ENCODE measurements at places on chromosomes 16 and 17.
A peak's percentile ranks its signal among the peaks of the same experiment; 100 is the strongest.

- no peak for DNase-seq
These were observed 65.9 kb downstream of the DNAH3 start for GRCh38 chr16:21084631-21085225.

- DNase-seq, result no peak
These were observed 15.2 kb downstream of the RPTOR start for GRCh38 chr17:80559825-80560251.

GRCh38 chr17:30414486-30414885 lies 35.8 kb downstream of the CPD start:
- DNase-seq, result no peak

- DNase-seq, result no peak
These were observed 162.1 kb upstream of the SALL1 start for GRCh38 chr16:51313198-51313597.

DNA sequence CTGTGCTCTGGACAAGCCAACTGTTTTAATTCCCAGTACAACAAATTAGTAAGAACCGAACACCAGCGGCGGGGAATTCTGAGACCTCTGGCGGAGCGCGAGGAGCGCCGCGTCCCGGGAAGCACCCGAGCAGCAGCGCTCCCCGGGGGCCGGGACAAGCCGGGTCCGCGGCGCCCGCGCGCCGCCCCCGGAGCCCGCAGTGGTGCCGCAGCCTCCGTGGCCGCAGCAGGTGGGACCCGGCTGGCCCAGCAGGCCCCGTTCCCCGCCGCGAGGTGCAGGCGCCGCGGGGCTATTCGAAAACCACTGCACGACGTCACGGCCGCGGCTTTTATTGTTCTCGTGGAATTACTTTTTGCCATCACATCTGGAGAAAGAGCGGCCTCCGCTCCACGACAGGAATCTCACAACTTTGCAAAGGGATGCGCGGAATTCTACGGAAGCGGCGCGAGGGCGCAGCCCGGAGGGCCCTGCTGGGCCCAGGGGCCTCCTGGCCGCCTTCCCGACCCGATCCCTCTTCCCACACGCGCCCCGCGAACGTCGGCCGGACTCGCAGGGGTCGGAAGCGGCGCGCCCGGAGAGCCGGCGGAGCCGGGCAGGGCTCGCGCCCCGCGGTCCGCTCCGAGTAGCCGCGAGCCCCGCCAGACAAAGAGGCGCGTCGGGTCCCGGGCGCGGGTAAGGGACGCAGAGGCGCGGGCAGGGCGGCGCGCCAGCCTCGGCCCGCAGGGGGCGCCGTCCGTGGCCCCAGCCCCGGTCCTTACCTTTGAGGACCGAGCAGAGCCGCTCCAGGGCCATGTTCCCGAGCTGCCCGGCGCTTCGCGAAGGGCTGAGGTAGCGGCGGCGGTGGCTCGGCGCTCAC lies 696 bp downstream of the NETO2 start:
- peak; percentile 86 for DNase-seq

- no peak for DNase-seq
These were observed 9.7 kb upstream of the DCAF7 start for GRCh38 chr17:63540590-63540989.

DNA sequence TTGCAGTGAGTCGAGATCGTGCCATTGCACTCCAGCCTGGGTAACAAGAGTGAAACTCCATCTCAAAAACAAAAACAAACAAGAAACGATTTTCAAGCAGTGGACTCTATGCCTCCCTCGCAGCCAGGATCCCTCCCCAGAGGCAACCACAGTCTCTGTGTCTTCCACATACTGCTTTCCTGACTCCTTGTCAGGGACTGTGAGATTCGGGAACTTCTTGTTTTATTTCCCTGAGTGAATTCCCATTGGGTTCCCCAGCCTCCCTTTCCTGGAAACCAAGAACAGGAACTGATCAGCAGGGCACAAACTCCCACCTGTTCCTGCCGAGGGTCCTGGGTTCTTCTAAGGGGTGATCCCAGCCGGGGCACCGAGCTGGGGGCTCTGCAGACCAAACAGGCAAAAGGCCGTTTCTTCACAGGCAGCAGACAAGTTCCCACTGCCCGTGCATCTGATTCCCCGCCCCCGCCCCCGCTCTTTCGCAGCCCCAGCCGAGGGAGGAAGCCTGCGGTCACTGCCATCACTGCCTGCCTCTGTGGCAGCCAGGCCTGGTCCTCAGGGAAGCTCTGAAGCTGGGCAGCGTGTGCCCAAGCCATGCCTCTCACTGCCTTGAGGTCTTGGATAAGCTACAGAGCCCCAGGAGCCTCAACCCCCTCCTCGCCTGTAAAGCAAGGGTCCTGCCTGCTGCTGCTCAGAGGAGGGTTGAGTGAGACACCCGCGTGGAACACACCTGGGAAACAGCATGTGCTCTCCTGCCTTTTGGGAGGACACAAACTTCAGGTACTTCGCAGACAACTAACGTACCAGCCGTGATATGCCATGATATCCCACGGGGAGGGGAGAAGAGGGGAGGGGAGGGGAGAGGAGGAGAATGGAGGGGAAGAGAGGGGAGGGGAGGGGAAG lies 5.5 kb upstream of the PIEZO1 start:
- no peak for DNase-seq
